Upper lobe of right lung (tissue), 1 donor: ENCODE measurements at places on chromosomes 4 and X. TPM values are rescaled to one million over a fixed set of nuclear protein-coding genes. Genes with fewer than 3 reads are reported as not detected.

The FHIP1A gene
- total RNA-seq, result 18.4 TPM

The SPIN2A gene
- 0.69 TPM for total RNA-seq

The ARHGEF38 gene
- total RNA-seq, result 15.5 TPM

The ADGRG2 gene
- 1.8 TPM for total RNA-seq

The FMR1 gene
- 51.2 TPM for total RNA-seq

The SLC10A6 gene
- total RNA-seq, result 0.87 TPM

The ODAPH gene
- not detected for total RNA-seq

The ETNPPL gene
- not detected for total RNA-seq

The ELF2 gene
- total RNA-seq, result 48.2 TPM

The HERC5 gene
- total RNA-seq, result 18.4 TPM

The ASB5 gene
- total RNA-seq, result not detected

The HAND2 gene
- not detected for total RNA-seq

The NPFFR2 gene
- not detected for total RNA-seq

The GIMD1 gene
- total RNA-seq, result not detected

The ARSJ gene
- total RNA-seq, result 13.6 TPM

The BANK1 gene
- total RNA-seq, result 12.6 TPM

The BEX1 gene
- total RNA-seq, result 1.0 TPM

The OTUD6A gene
- not detected for total RNA-seq

The GPC3 gene
- total RNA-seq, result 67.7 TPM

The VCX gene
- not detected for total RNA-seq

The ANXA3 gene
- total RNA-seq, result 182 TPM

The SLC30A9 gene
- total RNA-seq, result 42.5 TPM
